T-cell (primary cell): ENCODE measurements at places on chromosomes 13 and 19.

DNA sequence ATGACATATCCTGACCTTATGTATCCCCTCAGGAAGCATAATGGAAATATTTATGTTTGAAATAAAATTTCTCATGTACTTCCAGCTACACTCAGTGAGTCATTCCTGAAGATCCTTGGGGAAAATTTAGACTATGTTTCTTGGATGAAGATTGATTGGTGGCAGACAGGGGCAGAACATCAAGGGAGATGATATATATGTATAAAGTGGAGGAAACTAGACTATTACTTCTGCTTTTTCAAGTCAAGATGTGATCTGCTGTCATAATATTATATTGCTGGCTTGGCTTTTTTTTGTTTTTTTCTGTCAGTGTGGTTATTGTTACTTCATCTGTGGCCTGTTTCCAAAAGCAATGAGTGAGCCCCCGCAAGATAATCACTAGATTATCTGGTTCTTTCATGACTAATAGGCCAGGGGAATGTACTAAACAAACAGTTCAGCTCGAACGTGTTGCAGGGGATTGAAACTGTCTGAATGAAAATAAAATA is 87.2 kb upstream of the TNFSF11 start:
- DNase-seq = no peak

GRCh38 chr19:11964496-11964857 is 363 bp upstream of the ZNF763 start:
- no peak for DNase-seq

GRCh38 chr19:11361037-11361770 is 6.0 kb downstream of the PLPPR2 start:
- DNase-seq = no peak

- DNase-seq = no peak
Measured at GRCh38 chr19:18850471-18851375, 19.0 kb downstream of the UPF1 start.

GRCh38 chr19:4103080-4103433 is 20.9 kb downstream of the MAP2K2 start:
- DNase-seq = no peak

DNA sequence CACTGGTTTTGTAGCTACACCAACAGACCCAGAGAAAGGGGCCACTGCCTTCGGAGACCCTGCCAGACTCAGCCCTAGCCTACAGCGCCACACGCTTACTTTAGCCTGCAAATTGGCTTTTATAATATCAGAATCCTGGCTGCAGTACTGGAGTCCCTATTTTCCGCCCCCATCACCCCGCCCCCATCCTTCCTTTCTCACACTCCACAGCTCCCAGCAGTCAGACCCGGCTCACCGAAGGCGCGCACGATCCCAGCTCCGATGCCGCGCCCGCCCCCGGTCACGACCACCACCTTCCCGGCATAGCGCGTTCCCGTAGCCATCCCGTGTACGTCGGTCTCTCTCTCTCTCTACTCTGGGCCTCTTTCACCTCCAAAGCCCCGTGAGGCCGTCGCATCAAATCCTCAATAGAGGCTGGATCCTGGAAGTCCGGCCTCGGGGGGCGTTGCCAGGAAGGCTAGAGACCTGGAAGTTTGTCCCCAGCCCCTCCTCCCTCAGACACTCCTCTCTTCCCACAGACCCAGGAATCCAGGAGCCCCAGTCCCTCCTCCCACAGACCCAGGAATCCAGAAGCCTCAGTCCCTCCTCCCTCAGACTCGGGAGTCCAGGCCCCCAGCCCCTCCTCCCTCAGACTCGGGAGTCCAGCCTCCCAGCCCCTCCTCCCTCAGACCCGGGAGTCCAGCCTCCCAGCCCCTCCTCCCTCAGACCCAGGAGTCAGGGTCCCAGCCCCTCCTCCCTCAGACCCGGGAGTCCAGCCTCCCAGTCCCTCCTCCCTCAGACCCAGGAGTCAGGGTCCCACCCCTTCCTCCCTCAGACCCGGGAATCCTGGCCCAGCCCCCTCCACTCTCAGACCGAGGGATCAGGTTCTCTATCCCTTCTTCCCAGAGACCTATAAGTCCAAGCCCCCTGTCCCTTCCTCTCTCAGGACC is at the start of gene HSD17B14:
HSD17B14 (minus strand) TSS at position 403 of the 929 bp plus-strand sequence; CDS start at position 323, 80 bp downstream.
- DNase-seq = no peak

DNA sequence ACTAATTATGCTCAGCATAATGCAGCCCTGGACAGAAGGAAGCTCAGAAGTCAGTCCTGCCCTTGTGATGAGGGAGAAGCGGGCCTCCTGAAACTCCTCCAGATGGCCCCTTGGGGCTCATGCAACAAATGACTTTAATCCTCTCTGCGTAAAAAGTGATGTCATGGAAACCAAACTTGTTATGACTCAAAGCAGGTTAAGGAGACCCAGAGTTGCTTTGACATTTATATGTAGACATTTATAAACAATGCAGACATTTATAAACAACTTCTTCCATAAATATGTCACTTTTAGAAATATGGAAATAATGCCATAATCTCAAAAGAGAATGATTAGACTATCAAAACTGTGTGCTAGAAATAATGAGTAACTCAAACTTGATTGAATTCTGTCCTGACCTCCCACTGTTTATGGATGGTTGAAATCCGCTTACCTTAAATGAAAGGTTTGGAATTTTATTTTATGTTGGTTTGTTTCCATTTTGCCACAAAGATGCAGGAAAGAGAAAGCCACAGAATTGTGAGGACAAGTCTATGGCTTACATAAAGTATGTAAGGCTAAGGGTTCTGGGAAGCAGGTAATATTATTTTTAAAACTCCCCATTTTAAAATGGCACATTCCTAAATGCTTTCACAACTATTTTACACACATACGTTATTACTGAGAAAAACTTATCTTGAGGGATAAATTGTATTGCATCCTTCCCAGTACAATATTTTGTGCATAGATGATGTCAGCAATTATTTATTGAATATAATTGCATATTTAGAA is 73.7 kb downstream of the CYSLTR2 start:
- DNase-seq = no peak

DNA sequence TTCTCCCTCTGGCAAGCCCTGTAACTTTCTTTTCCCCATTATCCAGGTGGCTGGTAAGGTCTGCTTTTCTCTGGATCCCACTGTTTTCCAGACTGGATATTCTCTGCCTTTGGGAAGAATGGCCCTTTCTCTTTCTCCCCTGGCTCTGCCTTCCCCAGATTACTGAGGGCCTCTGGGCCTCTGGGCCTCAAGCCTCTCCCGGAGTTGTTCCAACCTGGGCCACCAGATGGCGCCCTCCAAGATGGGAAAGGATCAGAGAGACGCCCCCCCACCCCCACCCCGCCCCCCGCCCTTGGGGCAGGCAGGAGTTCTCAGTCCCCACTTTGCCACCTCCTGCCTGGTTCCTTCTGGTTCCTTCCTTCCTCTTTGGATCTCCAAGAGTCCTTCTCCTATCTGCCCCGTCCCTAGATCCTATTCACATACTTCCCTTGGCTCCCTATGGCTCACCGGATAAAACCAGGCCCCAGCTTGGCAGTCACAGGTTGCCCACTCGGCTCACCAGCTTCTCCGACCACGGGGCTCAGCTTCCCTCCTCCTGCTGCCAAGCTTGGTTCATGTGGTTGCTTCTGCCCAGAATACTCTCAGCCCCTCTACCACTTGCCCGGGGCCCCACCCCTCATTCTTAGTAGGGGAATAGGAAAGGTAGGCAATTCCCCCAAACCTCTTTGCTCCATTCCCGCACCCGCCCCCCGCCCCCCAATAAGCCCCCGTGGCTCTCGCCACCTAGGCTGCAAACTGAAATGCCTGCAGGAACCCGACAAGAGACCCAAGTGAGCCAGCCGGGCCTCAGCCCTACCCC is 13.1 kb downstream of the EPS8L1 start:
- peak; percentile 66 for DNase-seq

DNA sequence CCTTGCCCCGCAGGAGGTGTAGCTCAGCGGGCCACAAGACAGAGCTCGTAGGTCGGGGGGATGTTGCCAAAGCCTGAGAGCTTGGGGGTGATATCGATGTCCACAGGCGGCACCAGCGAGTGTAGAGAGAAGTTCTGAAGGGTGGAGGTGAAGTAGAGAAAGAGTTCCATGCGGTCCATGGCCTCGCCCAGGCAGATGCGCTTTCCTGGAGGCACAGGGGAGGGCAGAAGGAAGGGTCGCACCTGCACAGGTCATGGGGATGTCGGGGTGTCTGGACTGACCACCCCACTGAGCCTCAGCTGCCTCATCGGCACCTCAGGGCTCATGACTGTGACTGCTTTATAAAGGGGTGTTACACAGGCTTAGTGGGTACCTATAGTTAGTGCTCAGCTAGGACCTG is 37.8 kb upstream of the CYP2A13 start:
- no peak for DNase-seq

- no peak for DNase-seq
Measured at GRCh38 chr19:23991170-23991569, 76.5 kb downstream of the ZNF726 start.

- DNase-seq = no peak
Measured at GRCh38 chr13:64130600-64130999, 2715.0 kb upstream of the PCDH20 start.

GRCh38 chr13:30810261-30810701 is 74.9 kb downstream of the ALOX5AP start:
- no peak for DNase-seq

DNA sequence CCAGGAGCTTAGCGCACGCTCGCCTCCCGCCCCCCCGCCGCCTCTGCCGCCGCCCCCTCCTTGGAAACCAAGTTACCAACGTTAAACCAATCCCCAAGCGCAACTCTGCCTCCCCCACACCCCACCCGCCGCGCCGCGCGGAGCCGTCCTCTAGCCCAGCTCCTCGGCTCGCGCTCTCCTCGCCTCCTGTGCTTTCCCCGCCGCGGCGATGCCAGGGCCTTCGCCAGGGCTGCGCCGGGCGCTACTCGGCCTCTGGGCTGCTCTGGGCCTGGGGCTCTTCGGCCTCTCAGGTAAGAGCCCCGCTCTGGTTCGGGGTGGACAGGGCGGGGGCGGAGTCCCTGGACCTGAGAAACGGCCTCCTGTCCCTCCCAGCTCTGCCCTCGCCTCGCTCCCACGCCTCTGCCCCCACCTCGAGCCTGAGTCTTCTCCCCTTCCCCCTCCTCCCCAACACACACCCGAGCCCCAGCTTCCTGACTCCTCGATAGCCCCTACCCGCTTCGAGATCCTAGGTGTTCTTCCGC is at the start of gene ICAM5:
ICAM5 (plus strand) TSS at position 117 of the 521 bp plus-strand sequence; CDS start at position 209, 92 bp downstream.
- no peak for DNase-seq

DNA sequence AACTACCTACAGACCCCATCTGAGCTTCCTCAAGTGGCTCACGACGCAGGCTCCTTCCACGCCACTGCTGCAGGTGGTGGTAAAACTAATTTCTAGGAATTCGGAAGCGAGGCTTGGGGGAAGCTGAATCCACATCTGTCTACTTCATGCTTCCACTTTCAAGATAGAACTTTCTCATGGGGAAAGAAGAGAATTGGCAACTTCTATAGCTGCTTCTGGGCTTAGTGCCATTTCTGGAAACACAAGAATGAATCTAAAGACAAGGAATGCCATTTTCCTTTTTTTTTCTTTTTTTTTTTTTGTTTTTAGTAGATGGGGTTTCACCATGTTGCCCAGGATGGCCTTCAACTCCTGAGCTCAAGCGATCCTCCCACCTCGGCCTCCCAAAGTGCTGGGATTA is 2.8 kb upstream of the NLRP12 start:
- DNase-seq = no peak

- no peak for DNase-seq
Measured at GRCh38 chr13:99173606-99174005, 27.0 kb upstream of the UBAC2 start.

- no peak for DNase-seq
Measured at GRCh38 chr13:28478127-28478526, 16.8 kb downstream of the FLT1 start.

GRCh38 chr13:40170091-40170490 is 496.4 kb downstream of the FOXO1 start:
- no peak for DNase-seq

DNA sequence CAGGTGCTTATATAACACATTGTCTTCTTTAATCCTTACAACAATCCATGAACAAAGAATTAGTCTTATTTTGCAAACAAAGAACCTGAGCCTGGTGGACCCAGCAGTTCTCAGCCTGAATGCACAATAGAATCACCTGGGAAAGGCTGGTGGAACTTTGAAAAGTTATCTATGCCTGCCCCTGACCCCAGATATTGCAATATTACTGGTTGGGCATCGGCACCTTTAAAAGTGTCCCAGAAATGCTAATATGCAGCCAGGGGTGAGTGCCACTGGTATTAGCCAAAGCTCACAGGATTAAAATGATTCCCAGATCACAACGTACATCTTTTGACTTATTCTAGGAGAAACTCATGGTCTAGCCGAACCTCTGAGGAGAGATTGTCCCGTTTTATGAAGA is 268.8 kb downstream of the KLF5 start:
- DNase-seq = no peak

DNA sequence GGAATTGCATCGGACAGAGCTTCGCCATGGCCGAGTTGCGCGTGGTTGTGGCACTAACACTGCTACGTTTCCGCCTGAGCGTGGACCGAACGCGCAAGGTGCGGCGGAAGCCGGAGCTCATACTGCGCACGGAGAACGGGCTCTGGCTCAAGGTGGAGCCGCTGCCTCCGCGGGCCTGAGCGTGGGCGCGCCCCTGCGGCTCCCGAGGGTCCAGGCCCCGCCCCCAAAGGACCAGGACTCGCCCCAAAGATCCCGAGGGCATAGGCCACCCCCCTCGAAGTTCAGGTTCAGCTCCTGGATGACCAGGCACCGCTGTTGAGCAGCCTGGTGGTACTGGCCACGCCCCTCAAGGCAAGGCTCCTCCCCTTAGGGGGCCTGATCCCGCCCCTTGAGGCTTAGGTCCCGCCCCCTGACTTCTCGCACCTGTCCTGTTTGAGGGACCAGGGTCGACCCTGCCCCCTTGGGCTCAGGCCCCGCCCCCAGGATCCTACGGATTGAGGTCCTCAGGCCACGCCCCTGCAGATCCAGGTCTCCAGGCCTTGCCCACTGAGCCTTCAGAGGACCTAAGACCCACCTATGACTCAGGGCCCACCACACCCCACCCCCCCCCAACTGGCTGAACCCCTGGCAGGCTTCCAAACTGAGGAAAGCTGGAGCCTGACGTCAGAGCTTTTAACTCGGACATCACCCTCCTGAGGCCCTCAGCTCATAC is 43.1 kb downstream of the CYP4F22 start:
- DNase-seq = peak; percentile 55

GRCh38 chr19:56690670-56691069 is 19.1 kb upstream of the ZNF835 start:
- no peak for DNase-seq

DNA sequence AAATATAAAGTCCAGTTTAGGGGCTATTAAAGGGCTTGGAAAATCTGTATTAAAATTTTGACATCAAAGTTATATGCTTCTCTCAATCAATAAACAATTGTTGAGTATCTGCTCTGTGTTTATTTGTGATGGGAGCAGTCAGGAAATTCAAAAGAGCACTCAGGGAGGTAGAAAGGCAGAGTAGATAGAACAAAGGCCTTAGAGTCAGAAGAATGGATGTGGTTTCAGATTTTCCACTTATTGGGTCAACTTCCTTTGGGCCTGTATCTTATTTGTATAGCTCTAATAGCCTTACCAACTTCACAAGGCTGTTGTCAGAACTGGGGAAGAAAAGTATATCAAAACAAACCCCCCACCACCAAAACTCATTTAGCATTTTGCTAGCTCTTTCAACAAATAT is 302.6 kb downstream of the SPRY2 start:
- no peak for DNase-seq

DNA sequence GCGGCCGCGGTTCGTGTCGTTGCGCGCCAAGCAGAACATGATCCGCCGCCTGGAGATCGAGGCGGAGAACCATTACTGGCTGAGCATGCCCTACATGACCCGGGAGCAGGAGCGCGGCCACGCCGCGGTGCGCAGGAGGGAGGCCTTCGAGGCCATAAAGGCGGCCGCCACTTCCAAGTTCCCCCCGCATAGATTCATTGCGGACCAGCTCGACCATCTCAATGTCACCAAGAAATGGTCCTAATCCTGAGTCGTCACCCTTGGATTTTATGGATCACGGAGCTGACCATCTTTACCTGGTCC is 475 bp downstream of the MRPL57 start:
- peak; percentile 28 for DNase-seq
